NCI-H748 treated with DMSO at 0.1 percent for 48 hours (cell line): ENCODE measurements at places on chromosomes 12 and 14.

DNA sequence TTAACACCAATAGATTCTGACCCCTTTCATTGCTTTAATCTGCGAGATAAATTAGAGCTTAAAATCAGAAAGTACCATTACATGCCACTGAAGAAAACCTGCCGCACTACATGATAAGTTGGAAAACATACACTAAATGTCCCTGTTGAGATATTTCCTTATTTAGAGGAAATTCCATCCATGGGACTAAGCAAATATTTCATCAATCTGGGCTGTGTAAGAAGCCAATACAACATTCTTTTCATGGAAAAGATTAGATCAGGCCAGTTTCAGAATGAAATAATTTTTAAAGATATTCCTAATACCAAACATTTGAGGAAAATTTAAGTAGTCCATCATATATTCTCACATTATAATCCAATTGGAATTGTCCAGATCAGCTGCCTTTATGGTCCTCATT, 112.8 kb downstream of the LLPH start:
- DNase-seq, result no peak

DNA sequence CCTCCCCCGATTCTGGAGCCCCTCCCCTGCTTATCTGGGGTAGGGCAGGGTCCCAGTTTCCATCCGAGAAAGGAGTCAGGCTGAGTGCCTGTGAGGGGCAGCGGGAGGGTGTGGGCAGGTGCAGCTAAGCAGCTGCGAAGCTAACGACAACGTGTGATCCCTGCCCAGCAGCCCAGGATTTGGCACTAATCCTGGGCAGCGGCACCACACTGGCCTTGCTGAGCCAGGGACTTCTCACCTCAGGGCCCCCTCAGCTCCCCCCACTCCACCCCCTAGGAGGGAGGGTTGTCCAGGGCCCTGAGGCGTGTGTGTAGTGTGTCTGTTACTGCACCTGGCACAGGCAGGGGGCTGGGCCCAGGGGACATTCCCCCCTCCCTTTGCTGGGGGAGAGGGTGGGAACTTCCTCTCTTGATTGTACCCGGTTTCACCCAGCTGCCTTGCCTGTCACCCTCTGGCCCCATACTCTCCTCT, 1.8 kb downstream of the SMIM41 start:
- DNase-seq, result no peak

GRCh38 chr12:58463051-58463450, 457.3 kb downstream of the LRIG3 start:
- DNase-seq, result no peak

- DNase-seq, result peak; percentile 64
Observed at GRCh38 chr14:65302571-65303189, 109.8 kb upstream of the FUT8 start.

GRCh38 chr12:65695113-65695865, 129.0 kb upstream of the HMGA2 start:
- DNase-seq, result no peak

DNA sequence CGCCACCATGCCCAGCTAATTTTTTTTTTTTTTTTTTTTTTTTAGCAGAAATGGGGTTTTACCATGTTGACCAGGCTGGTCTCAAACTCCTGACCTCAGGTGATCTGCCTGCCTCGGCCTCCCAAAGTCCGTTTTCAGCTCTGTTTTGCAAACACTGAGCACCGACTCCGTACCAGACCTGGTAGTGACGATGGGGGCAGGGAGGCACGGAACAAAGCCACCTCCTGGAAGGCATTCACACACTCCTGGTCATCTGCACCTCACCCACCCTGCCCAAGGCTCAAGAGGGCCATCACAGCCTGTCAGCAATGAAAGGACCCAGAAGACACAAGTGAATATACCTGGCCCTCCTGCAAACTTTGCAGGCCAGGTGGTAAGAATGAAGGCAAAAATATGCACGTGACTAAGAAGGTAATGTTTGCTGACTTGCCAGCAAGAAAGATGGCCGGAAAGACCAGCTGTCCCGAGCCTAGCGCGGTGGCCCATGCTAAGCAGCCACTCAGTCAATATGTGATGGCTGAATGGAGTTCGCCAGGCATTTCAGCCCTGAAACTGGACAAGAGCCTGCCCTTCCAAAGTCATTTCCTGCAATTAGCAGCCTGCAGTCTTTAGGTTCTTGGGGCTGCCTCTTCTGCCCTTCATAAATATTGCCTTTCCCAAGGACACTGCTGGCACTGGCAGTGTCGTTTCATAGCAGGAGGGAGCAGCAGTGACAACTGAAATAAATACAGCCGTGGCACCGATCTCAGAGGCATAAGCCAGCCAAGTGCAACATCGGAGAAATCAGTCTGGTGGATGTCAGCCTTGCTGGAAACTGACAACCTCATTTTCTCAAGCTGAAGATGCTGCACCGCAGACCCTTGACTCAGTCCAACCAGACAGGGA, 17.6 kb downstream of the MMAB start:
- no peak for DNase-seq
